ENCODE measurements at places on chromosomes 3 and 15. TPM values are rescaled to one million over a fixed set of nuclear protein-coding genes. Genes with fewer than 3 reads are reported as not detected.

GRCh38 chr15:101496198-101496986 is 6.9 kb upstream of the PCSK6 start:
- no peak for DNase-seq

DNA sequence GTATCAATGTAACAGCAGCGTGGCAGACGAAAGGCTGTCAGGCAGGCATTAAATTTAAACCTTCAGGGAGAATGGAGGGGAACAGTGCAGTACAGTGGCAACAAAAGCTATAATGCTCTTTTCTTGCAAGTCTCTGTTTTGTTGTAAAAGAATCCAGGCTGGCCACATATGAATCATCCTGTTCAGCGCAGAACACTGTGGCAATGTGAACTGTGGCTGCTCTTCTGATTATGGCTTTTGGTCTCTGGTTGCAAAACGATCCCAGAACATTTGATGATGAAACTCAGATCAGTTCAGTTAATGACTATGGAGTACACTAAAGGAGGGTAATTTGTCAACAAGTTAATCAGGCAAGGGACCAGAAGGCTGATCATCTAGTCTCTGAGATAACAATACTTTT is 219.7 kb upstream of the SGO1 start:
- no peak for DNase-seq

DNA sequence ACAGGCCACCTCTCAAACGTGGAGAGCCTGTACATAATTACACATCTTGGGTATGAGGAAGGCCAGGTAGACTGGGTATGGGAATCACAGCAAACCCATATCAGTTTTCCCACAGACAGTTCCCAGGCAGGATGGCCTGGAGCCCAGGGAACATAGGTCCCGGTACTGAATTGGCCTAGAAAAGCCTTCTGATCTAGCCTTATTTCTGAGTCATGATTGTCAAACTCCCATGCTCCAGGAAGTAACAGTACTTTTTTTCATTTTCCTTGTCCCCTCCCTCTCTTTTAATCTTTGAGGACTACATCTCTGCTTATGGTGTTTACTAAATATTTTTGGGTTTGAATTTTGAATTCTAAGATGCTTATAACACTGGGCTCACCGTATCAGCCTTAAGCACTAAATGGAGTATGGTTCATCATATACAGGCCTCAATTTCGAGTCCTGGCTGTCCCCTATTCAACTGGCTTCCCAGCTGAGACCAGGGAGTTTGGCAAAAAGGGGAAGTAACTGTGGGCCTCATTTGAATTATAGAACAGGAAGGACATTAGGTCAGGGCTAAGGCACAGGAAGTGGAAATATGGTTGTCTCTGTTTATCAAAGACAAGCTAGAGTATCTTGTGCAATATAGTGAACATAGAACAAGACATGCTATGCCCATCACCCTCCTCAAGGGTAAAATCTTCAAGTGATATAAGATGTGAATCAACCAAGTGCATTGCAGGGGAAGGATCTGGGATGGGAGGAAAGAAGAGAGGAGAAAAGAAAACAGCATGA is 494.6 kb downstream of the NTRK3 start:
- DNase-seq, result no peak

Gene GRIP2
- not detected for total RNA-seq

DNA sequence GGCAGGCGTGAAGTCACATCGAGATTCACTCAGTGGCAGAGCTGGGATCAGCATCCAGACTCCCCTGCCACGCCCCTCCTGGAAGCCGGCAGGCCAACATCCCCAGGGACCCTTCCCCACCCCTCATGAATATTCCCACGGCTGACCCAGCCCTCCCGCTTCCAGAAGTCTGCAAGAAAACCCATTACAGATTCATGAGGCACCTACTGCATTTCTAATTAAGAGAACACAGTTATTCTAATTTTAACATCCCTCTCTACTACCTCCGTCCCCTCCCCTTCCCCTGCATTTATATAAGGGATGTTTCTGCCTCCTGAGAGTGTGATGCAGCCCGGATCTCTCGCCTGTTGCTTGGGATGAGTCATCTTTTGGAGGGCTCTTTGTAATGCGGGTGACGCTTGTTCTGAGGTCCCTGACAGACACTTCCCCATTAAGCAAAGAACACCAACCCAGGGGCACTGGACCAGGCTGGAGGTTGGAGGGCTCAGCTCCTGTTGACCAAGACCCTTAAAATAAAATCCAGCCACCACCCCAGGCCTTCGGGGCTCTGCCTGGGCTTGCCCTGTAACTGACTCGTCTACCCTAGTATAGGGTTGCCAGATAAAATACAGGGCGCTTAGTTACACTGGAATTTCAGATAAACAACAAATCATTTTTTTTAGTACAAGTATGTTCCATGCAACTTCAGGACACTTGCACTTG is 118.7 kb downstream of the NUP210 start:
- DNase-seq, result no peak

DNA sequence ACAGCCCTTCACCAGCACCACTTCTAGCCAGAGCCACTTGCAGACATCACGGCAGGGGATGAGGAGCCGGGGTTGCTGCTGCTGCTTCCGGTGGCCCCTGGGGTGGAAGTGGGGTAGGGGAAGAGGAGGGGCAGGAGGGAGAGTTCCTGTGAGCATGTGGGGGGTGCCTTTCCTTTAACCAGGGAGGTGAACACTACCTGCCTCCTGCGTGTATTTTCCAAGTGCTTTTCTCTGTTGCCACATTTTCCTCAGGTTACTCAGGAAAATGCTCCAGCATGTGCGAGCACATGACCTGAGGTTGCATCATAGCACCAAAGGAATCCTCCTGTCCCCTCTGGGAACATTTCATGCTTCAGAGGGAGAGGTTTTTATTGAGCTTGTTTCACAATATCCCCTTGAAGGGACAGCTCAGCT is 12.2 kb upstream of the SACM1L start:
- DNase-seq, result peak; percentile 70

DNA sequence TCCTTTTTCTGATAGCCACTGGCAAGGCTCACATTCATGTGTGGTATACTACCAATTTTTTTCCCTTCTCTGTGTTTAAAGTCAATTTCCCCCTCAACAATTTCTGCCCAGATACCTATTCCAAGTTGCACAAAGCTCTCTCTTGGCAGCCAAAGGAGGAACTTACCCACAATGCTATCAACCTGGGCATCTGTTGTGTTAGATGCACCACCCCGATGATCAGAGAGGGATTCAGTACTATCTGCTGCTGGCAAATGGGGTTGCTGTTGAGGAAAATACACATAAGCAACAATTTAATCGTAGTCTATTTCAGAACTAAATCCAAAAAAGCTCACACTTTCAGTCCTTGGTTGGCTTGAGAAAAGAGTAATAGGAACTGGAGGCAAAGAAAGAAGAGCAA is 46.1 kb downstream of the AAGAB start:
- no peak for DNase-seq

DNA sequence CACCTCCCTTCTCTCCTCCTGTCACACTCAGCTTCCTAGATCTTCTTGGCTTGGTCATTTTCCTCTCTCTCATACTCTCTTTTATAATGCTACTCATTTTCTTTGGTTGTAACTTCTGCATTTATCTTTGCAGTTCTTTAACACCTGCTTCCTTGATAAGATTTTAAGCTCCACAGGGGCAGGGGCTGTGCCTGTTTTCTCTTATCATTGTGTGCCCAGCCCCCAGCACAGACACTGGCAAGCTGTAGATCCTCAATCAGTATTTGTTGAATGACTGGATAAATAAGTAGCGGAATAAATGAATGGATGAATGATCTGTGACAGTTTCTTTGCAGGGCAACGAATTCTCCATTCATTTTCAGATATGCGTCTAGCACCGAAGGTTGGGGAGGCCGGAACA is 64.3 kb upstream of the MEX3B start:
- DNase-seq, result no peak

DNA sequence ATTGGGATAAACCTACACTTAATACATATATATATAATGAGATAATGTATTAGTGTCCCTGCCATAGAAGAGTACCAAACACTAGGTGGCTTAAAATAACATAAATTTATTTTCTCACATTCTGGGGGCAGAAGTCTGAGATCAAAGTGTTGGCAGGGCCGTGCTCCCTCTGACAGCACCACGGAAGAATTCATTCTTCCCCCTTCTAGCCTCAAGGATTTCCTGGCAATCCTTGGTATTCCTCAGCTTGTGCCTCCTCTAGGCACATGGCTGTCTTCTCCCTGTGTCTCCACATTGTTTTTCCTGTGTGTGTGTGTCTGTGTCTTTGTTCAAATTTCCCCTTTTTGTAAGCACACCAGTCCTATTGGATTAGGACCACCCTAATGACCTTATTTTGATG is 115.2 kb upstream of the AGBL1 start:
- DNase-seq, result no peak

DNA sequence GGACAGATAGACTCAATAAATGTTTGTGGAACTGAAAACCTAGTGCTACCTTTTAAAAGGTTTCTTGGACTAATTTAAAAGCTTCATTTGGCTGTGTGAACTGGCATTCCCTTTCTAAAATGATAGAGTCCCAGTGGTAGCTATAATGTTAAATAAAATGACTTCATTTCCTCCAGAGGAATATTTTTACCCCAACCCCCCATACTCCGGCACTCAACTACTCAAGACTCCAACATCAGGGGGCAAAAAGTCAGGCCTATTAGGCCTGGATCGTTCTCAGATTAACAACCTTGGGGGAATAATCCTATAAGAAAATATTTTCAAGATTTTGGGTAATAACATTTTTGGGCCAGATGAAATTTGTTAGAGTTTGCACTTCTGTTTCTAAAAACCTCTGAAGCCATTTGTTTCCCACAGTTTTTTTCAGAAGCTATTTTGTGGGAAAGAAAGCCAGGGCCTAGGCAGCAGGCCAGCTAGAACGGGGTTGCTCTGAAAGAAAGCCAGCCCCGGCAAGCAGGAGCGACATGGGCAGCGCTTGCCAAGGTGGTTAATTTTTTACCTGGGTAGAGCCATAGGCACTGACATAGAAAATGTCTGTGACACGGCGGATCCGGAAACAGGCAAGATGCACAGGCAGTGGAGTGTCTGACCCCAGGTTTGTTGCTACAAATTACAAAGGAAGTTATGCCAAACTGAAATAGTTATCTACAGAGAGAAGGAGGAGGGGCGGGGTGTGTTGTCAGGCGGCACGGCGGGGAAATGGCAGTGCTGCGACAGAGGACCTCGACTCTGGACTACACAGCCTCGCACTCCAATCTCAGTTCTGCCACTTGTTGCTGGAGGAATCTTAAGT is 84.6 kb downstream of the MAGI1 start:
- no peak for DNase-seq

Gene EFCC1
- total RNA-seq, result 0.14 TPM

DNA sequence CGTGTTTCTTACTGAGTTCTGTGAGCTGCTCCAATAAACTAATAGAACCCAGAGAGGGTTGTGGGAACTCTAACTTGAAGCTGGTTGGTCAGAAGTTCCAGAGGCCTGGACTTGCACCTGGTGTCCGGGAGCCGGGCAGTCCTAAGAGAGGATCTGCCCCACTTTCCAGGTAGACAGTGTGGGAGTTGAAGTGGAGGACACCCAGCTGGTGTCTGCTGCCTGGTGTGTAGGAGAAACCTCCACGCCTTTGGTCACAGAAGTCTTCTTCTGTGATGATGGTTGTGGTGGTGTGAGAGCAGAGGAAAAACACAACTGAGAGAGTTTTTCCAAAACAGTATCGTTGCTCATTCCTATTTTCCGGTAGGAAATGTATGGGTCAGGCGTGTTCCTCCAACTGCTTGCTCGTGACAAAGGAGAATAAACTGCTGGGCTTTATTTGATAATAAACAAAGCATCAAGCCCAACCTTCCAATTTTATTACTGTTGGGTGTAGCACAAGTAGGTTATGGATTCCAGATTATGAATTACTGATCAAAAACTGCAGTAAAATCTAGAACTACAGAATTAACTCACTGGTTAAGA is 137.0 kb downstream of the KLF13 start:
- no peak for DNase-seq

- no peak for DNase-seq
Observed at GRCh38 chr15:76056931-76057330, 2.9 kb upstream of the TMEM266 start.

- no peak for DNase-seq
Observed at GRCh38 chr3:36693670-36694069, 70.7 kb downstream of the DCLK3 start.

Gene SEMA3B
- 0.36 TPM for total RNA-seq

- DNase-seq, result no peak
Observed at GRCh38 chr3:85801955-85802354, 843.2 kb downstream of the CADM2 start.

DNA sequence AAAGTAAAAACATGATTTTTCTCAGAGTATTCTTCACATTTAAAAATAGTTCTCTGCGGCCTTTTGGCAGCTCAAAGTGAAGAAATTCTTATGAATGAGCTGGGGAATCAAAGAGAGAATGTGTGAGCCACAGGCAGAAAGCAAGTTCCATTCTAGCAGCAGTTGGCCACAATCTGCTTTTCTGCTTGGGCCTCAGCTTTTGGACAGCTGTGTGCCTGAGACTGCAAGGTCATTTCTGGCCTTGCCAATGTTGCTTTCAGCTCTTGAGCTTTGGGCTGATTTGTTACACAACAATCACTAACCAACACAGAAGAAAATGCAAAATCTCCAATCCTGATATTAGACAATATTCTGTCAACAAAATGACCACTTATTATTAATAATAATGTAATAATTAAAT is 14.4 kb upstream of the TM4SF4 start:
- DNase-seq, result no peak

- DNase-seq, result no peak
Observed at GRCh38 chr3:37136067-37136466, 38.3 kb downstream of the LRRFIP2 start.

DNA sequence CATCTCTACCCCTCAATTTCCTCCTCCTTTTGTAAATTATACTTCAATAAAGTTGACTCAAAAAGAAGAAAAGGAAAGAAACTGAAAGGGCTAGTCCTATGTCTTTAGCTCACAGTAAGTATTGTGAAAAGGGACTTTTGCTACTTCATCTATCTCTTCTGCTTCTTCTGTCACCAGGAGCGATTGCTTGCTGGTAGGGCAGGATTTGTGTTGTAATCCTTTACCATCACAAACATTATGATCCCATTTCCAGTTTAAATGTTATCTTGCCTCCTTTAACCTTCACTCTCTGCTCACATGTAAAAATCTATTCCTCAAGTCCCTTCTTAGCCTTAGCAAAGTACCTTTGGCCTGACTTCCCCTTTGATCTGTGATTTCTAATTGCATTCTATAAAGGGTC is 537.1 kb downstream of the AGBL1 start:
- no peak for DNase-seq

Gene MELTF
- 5.4 TPM for total RNA-seq

GRCh38 chr3:146544929-146545528 is 622 bp upstream of the PLSCR1 start:
- no peak for DNase-seq

DNA sequence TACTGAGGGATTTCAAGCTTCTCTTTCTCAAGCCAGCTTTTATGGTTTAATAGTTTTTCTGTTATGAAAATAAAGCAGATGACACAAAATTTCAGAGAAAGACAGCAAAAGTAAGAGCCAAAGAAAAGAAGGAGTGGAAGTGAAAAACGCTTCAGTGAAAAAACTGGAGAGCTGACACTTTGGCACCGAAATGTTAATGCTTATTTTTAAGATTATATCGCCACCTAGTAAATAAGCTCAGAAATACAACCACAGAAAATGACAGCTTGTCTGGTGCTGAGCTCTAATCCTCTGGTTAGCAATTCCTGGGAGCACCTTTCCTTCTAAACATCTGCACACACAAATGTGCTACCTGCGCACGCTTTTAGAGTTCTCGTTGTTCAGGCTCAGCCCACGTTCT is 101.6 kb downstream of the ZPLD1 start:
- DNase-seq, result no peak
